ENCODE measurements at places on chromosomes 13 and 19.

- no peak for DNase-seq
These were observed 2.5 kb upstream of the SCEL start for GRCh38 chr13:77532983-77533382.

GRCh38 chr13:27334774-27335435 lies 64.3 kb downstream of the RASL11A start:
- no peak for DNase-seq

DNA sequence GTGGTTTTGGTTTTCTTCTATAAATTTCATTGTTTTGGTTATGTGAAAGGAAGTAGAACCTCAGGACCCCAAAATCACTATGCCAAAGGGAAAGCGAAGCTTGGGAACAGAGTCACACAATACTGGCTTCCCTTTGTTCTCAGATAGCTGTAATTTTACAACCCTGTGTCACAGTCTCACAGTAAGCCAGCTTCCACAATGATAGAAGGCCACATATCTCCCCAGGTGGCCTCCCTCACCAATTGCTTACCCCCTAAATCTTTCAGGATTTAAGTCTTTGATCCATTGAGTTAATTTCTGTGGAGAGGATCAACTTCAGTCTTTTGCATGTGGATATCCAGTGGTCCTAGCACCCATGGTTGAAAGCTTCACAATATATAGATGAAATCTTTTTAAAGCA lies 58.7 kb downstream of the SLC15A1 start:
- DNase-seq, result no peak

- no peak for DNase-seq
These were observed 19.9 kb downstream of the ZSWIM9 start for GRCh38 chr19:48190288-48190884.

- no peak for DNase-seq
These were observed 56.5 kb downstream of the GADD45B start for GRCh38 chr19:2532252-2533071.
